ENCODE measurements at places on chromosomes 13 and 19.

GRCh38 chr13:92412481-92412880, 814.1 kb upstream of the GPC6 start:
- no peak for DNase-seq

GRCh38 chr13:73657821-73658540, 476.2 kb downstream of the KLF12 start:
- no peak for DNase-seq

GRCh38 chr19:37902668-37903067, 3.7 kb downstream of the WDR87 start:
- DNase-seq, result peak; percentile 62

- DNase-seq, result no peak
These were observed 478.4 kb downstream of the TSHZ3 start for GRCh38 chr19:30870876-30871275.

DNA sequence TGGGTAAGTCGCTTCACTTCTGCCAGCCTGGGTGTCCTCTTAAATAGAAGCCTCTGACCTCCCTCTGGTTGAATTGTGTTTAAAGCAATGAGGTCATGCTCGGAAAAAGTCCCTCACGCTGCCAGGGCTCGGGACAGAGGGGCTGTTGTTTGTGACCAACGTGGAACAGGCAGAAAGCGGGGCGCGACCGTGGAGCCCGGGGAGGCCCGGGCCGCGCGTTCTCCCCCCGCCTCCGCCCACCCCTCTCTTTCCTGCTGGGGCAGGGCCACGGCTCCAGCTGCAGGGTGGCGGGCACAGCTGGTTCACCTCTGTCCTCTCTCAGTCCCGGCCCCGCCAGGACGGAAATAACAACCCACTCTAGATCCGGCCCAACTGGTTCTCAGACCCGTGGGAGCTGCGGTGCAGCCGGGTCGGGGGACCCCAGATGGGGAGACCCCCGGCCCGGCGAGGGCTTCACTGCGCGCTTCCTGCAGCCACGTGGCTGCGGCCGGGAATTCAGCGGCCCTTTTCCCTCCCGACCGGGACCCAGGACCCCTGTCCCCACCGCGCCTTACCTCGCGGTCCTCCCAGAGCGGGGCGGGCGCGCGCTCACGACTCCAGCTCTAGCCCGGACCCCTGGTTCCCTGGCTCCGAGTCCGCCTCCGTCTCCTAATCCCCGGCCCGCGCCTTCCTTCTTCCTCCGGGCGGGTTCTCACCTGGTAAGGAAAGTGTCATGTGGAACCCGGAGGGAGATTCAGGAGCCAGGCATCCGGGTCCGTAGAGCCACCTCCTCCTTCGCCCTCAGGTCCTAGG, 1.9 kb downstream of the CDC42EP5 start:
- DNase-seq, result no peak

Measured in CD8-positive, alpha-beta T cell (primary cell).